ENCODE measurements at places on chromosomes 12 and 14. TPM values are rescaled to one million over a fixed set of nuclear protein-coding genes. Genes with fewer than 3 reads are reported as not detected.

DNA sequence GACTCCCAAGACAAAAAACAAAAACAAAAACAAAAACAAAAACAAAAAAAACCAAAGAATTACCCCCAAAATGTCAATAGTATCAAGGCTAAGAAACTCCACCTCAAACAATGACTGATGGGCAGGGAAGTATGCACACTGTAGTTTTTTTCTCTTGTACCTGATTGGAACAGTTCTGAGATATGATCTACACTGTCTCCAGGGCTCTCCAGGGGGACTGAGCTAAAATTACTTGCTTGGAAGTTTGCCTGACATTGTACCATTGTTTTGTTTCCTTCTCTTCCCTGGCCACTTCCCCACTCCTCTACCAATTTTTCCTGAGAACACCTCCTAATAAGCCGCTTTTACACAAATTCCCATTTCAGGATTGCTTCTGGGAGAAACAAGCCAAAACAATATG lies 22.3 kb upstream of the CATSPERB start:
- DNase-seq: no peak

- DNase-seq: no peak
Measured at GRCh38 chr12:50621399-50622300, 116.9 kb downstream of the DIP2B start.

GRCh38 chr14:53190938-53191337 lies 37.8 kb upstream of the DDHD1 start:
- peak; percentile 67 for DNase-seq

DNA sequence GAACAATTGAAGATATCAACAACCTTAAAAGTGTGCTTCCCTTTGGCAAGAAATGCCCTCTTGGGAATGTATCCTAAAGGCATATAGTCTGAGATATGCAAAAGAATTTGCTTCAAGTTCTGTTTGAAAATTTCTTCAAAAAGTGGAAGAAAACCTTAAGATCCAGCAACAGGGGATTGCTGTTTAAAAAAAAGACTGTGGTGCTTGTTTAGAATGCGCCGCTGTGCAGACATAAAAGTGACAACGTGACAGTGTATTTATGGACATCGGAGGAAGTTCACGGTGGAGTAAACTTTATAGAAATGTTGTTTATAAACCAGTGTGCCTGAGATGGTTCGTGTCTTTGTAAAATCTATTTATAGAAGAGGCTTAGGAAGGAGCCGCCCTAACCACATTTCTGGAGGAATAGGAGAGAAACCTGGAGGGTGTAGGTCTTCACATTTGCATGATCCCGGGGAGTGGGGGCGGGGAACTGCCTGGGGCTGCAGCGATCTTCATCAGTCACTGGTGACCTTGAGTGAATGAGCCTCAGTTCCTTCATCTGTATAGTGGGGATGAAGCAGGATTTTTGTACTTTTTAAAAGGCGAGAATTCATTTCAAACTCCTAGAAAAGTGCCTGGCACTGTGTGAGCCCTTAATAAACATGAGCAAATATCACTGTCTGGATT lies 27.5 kb downstream of the ADGRD1 start:
- DNase-seq: no peak

RAB35 gene
- 82.0 TPM for total RNA-seq

DNA sequence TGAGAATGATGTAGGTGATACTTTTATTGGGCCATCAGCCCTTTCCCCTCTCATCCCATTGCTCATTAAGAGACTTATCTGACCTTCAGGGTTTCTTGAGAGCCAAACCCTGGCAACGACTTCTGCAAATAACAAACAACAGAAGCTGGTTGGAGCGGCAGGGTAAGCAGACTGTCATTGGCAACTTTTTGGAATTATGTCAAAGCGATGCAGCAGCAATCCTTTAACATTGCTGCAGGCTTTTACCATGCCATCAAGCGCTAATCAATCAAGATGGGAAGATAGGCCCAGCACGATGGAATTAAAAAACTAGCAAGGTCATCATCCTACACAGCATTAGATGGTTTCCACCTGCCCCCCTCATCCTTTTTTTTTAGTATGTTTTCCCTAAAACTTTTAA lies 406.1 kb upstream of the PDE3A start:
- DNase-seq: no peak

ADCY6 gene
- 0.73 TPM for total RNA-seq

FGF23 gene
- not detected for total RNA-seq

P2RX7 gene
- 6.2 TPM for total RNA-seq

DNA sequence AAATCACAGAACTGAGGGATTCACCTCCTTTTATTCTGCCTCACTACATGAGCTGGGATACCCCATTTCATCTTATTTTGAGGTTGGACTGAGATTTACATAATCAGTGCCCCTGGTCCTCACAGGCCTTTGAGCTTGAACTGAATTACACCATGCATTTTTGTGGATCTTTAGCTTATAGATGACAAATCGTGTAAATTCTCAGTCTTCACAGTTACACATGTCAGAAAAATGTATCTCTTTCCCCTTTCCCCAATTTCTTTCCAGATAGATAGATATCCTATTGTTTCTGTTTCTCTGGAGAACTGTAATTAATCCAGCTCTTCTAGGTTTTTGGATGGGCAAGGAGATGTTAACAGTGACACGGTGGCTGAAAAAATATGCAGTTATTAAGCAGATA lies 1778.9 kb upstream of the SEL1L start:
- no peak for DNase-seq

DNA sequence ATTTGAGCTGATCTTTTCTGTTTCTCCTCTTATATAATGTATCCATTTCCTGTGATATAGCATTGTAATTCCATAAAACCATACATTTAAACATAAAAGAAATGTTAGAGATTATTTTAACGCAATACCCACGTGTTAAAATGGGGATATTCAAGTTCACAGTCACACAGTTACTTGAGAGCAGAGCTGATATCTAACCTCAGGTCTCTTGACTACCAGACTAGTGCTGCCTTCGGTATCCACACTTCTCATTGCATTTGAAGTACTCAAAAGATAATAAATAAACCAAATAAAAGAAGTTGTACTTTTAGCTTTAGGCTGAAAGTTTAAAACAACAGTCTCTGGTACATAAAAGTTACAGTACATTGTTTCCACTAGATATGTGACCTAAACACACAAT lies 2.9 kb downstream of the CLECL1 start:
- DNase-seq: no peak

DNA sequence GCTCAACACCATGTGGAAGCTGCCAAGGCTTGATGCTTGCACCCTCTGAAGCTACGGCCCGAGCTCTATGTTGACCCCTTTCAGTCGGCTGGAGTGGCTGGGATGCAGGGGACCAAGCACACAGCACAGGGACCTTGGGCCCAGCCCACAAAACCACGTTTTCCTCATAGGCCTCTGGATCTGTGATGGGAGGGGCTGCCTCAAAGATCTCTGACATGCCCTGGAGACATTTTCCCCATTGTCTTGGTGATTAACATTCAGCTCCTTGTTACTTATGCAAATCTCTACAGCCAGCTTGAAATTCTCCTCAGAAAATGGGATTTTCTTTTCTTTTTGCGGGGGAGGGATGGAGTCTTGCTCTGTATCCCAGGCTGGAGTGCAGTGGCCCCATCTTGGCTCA lies 46.3 kb downstream of the MON2 start:
- no peak for DNase-seq

- DNase-seq: no peak
Measured at GRCh38 chr14:61315313-61315712, 6.1 kb upstream of the PRKCH start.

CHFR gene
- 52.9 TPM for total RNA-seq
